Pancreas (tissue), 10 donors: ENCODE measurements at places on chromosomes 12 and 14.

DNA sequence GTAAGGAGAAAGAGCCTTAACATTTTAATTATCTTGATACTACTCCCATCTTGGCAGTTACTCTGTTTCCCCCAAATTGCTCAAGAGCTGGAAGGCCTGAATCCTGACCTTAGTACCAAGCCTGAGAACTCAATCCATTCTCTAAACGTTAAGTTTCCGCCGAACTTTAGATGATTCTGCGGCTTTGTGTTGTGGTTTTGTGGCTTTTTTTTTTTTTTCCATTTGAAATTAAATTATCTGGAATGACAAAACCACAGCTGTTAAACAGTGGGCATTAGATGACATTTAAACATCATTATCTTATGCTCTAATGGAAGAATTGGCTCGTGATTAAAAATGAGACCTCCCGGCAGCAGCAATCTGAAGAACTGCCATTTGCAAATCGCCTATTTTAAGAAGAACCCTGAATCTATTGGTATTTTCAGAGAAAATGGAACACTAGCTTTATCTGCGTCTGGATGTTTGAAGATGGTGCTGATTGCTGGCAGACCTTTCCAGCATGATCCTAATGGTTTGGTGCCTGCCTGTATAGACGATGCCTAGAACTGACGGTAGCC, 38.4 kb downstream of the TMEM132C start:
- no peaks in the 10 kb centered on the region for H3K36me3 ChIP-seq
- H3K4me1 ChIP-seq: no peaks in the 10 kb centered on the region
- peaks cover 2% of the 10 kb centered on the region for H3K27me3 ChIP-seq
- no peak overlapping the region for H3K27ac ChIP-seq
- DNase-seq: no peak

DNA sequence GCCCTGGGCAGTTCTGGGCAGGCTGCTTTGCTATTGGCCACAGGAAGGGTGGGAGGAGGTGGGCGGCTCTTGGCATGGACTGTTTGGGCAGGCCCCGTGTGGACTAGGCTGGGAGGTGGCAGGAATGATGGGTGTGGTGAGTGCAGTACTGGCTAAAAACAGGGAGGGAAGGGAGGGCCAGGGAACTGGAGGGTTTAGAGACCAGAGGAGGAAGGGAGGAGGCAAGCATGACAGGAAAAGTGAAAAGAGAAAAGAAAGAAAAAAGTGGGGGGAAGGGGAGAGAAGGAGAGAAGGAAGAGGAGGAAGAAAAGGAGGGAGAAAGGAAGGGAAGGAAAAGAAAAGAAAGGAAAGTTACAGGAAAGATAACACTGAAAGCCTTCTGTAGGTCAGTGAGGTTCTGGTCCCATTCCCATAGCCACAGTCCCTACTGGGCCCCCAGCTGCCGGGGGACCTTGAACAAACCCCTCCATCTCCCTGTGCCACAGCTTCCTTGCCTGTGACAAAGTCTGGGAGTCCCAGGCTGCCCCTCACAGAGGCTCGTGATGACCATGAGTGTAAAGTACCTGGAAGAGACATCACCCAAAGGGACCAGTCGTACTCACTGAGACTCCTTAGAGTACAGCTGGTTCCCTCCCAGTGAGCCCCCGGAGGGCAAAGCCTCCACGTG, 1.1 kb upstream of the C14orf132 start:
- H3K4me3 ChIP-seq: no peak overlapping the region
- peak; percentile 30 for DNase-seq
- no peaks in the 10 kb centered on the region for H3K4me1 ChIP-seq
- H3K27me3 ChIP-seq: no peaks in the 10 kb centered on the region
- H3K27ac ChIP-seq: no peak overlapping the region

GRCh38 chr12:67449591-67450052, 180.5 kb downstream of the CAND1 start:
- no peaks in the 10 kb centered on the region for H3K36me3 ChIP-seq
- DNase-seq: no peak
- no peak overlapping the region for H3K27ac ChIP-seq

GRCh38 chr12:117311-117710, 50.7 kb downstream of the IQSEC3 start:
- H3K4me1 ChIP-seq: no peaks in the 10 kb centered on the region
- H3K27me3 ChIP-seq: no peaks in the 10 kb centered on the region
- no peak for DNase-seq
- H3K36me3 ChIP-seq: no peaks in the 10 kb centered on the region
- H3K4me3 ChIP-seq: no peak overlapping the region

- DNase-seq: no peak
- H3K27ac ChIP-seq: no peak overlapping the region
- H3K36me3 ChIP-seq: no peaks in the 10 kb centered on the region
- no peaks in the 10 kb centered on the region for H3K4me1 ChIP-seq
Measured at GRCh38 chr12:59494617-59495016, 101.2 kb upstream of the SLC16A7 start.

- no peak overlapping the region for H3K4me3 ChIP-seq
- no peak overlapping the region for H3K27ac ChIP-seq
- DNase-seq: no peak
- no peaks in the 10 kb centered on the region for H3K27me3 ChIP-seq
- no peaks in the 10 kb centered on the region for H3K4me1 ChIP-seq
- H3K36me3 ChIP-seq: peaks cover 16% of the 10 kb centered on the region
Measured at GRCh38 chr14:100332797-100333196, 9.7 kb downstream of the SLC25A47 start.

- no peaks in the 10 kb centered on the region for H3K4me1 ChIP-seq
- H3K27me3 ChIP-seq: no peaks in the 10 kb centered on the region
- no peak overlapping the region for H3K4me3 ChIP-seq
- H3K36me3 ChIP-seq: no peaks in the 10 kb centered on the region
- no peak for DNase-seq
Measured at GRCh38 chr14:101055776-101056374, 152.4 kb upstream of the RTL1 start.

DNA sequence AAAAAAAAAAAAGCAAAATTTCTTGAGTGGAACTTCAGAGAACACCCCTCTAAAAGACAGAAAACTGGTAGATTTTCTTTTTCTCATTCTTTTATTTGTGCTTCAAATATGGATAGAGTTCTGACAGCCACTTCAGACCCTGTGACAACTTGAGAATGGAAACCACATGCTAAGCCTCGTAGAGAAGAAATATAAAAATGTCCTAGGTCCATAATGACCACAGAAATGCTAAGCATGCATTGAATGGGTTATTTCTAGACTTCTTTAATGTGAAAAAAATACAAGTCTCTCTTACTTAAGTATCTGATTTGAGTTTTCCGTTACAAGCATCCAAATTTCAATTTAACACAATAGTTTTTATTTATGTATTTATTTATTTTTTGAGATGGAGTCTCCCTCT, 28.3 kb upstream of the DIO2 start:
- no peaks in the 10 kb centered on the region for H3K36me3 ChIP-seq
- no peaks in the 10 kb centered on the region for H3K4me1 ChIP-seq
- no peak overlapping the region for H3K27ac ChIP-seq

GRCh38 chr14:44770201-44770600, 191.5 kb downstream of the KLHL28 start:
- H3K27ac ChIP-seq: no peak overlapping the region
- H3K4me3 ChIP-seq: no peak overlapping the region
- H3K4me1 ChIP-seq: no peaks in the 10 kb centered on the region
- DNase-seq: no peak

GRCh38 chr14:104321088-104321801, 182.9 kb downstream of the KIF26A start:
- no peak overlapping the region for H3K4me3 ChIP-seq
- H3K4me1 ChIP-seq: no peaks in the 10 kb centered on the region
- H3K27ac ChIP-seq: no peak overlapping the region
- no peaks in the 10 kb centered on the region for H3K27me3 ChIP-seq
- no peaks in the 10 kb centered on the region for H3K36me3 ChIP-seq

GRCh38 chr12:879641-880040, 69.9 kb downstream of the RAD52 start:
- H3K4me1 ChIP-seq: no peaks in the 10 kb centered on the region
- no peak for DNase-seq
- no peaks in the 10 kb centered on the region for H3K27me3 ChIP-seq
- peaks cover 15% of the 10 kb centered on the region for H3K36me3 ChIP-seq
- H3K27ac ChIP-seq: no peak overlapping the region
- H3K4me3 ChIP-seq: no peak overlapping the region

- no peak for DNase-seq
- H3K27me3 ChIP-seq: no peaks in the 10 kb centered on the region
- no peak overlapping the region for H3K4me3 ChIP-seq
- no peaks in the 10 kb centered on the region for H3K4me1 ChIP-seq
Measured at GRCh38 chr14:100640471-100641273, 53.5 kb upstream of the BEGAIN start.

- H3K27me3 ChIP-seq: no peaks in the 10 kb centered on the region
- no peaks in the 10 kb centered on the region for H3K36me3 ChIP-seq
- no peak overlapping the region for H3K4me3 ChIP-seq
- peaks cover 81% of the 10 kb centered on the region for H3K4me1 ChIP-seq
- no peak overlapping the region for H3K27ac ChIP-seq
Measured at GRCh38 chr14:68523326-68523610, 269.6 kb downstream of the ZFP36L1 start.

DNA sequence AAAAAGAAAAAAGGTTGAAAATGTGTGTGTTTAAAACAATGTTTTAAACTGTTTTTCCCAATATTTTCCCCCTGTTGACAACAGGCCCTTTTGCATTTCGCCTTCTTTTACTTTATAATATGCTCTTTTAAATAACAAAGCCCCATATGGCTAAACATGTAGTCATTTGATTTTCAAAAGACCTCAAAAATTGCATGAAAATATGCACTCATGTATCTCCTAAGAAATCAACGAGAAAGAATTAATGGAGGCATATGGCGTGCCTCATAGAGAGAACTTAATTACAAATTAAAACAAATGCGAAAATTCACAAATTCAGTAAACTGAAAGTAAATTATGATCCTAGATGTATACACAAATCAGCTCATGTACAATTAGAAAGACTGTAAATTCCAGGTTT, 202.6 kb upstream of the FOXN3 start:
- H3K36me3 ChIP-seq: no peaks in the 10 kb centered on the region
- H3K27ac ChIP-seq: peak overlapping the region; percentile 68
- H3K4me3 ChIP-seq: peak overlapping the region; percentile 42
- no peak for DNase-seq
- H3K27me3 ChIP-seq: no peaks in the 10 kb centered on the region

DNA sequence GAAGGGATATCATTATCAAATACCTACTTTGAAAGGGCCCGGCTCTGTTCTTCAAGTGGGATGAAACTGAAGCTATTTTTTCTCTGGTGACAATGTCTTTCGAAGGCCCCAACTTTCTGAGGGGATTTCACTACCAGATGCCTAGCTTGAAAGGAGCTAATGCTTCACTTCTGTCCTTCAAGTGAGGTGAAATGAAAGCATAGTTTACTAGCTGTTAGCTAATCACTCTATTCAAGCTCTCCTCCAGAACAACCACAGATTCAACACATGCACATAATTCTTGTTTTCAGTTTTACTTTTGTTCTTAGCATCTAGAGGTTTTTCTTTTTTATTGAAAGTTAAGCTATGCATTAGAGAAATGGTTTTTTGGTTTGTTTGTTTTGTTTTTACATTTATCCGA, 571.4 kb downstream of the NOVA1 start:
- no peak overlapping the region for H3K4me3 ChIP-seq
- DNase-seq: no peak
- H3K36me3 ChIP-seq: no peaks in the 10 kb centered on the region

GRCh38 chr12:127660961-127661360, 606.0 kb upstream of the TMEM132C start:
- H3K27me3 ChIP-seq: no peaks in the 10 kb centered on the region
- H3K4me1 ChIP-seq: no peaks in the 10 kb centered on the region
- no peak overlapping the region for H3K4me3 ChIP-seq
- no peaks in the 10 kb centered on the region for H3K36me3 ChIP-seq
- H3K27ac ChIP-seq: no peak overlapping the region
- DNase-seq: no peak

DNA sequence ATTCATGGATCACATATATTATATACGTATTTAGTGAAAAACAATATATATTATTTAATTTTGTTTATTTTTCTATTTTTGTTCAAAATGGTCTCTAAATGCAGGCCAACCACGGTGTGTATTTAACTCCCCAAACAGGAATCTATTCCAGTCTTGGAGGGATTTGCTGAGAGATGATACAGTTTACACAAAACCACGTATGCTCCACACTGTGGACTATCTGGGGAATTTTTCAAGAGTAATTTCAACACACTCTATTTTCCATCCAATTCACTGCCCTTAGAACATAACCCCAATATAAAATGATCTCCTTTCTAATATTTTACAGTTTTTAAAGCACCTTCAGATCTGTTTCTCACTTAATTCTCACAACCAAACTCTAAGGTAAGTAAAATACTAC, 15.3 kb downstream of the EML1 start:
- no peak for DNase-seq
- H3K4me1 ChIP-seq: peaks cover 12% of the 10 kb centered on the region
- no peaks in the 10 kb centered on the region for H3K27me3 ChIP-seq
- H3K36me3 ChIP-seq: no peaks in the 10 kb centered on the region

GRCh38 chr12:117646520-117646919, 285.1 kb upstream of the NOS1 start:
- H3K36me3 ChIP-seq: no peaks in the 10 kb centered on the region
- H3K4me1 ChIP-seq: no peaks in the 10 kb centered on the region
- H3K27ac ChIP-seq: no peak overlapping the region

DNA sequence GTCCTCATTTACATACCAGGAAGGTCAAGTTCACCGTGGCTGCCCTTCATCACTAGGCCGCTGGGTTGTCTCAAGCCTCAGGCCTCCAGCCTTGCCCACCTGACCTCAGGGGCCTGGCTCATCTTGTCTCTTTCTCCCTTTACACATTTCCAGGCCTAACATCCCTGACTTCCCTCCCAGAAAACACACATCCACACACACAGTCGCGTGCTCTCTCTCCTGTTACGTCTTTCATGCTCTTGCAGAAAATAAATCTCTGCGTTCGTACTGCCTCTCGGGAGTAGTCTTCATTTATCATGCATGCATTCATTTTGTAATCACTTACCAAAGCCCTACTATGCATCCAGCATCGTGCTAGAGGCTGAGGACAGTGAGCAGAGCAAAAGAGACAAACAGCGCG, 220.0 kb upstream of the PWP1 start:
- H3K36me3 ChIP-seq: no peaks in the 10 kb centered on the region
- DNase-seq: no peak
- no peaks in the 10 kb centered on the region for H3K4me1 ChIP-seq
- no peaks in the 10 kb centered on the region for H3K27me3 ChIP-seq
- H3K27ac ChIP-seq: no peak overlapping the region

DNA sequence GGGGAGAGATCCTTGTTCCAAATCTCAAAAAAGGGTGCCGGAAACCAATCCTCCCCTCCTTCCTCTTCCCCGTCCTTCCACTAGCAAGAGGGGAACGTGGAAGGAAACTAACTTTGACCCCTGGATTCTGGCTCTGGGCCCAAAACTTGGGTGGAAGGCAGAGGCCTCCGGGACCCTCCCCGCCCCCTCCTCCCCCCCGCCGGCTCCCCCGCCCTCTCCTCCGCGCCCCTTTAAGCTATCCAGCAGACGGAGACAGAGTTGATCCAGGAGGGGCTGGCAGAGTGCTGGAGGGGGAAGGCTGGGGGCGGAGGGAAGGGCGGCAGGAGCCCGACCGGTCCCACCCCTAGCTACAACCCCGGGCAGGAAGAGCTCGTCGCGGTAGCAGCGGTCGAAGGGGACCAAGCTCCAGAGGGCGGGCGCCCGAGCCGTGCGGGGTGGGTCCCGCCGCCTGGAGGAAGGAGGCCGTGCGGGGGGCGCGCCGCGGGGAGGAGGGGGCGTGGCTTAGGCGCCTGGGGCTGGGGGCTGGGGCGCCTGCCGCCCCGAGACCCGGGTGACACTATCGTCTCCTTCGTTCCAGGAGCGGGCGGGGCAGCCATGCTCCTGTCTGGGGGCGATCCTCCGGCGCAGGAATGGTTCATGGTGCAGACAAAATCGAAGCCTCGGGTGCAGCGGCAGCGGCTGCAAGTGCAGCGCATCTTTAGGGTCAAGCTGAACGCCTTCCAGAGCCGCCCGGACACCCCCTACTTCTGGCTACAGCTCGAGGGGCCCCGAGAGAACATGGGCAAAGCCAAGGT, at the start of gene NYNRIN:
Gene NYNRIN (plus strand): TSS at position 351 of the 794 bp plus-strand sequence. CDS start 244 bp downstream, at position 595.
- peak within 1 kb of the TSS; percentile 80 for H3K4me3 ChIP-seq
- H3K36me3 ChIP-seq: no peaks in the 10 kb centered on the region
- H3K27ac ChIP-seq: no peak within 1 kb of the TSS
- no peaks in the 10 kb centered on the region for H3K27me3 ChIP-seq
